CD8-positive, alpha-beta memory T cell (primary cell): ENCODE measurements at places on chromosomes 4 and X.

DNA sequence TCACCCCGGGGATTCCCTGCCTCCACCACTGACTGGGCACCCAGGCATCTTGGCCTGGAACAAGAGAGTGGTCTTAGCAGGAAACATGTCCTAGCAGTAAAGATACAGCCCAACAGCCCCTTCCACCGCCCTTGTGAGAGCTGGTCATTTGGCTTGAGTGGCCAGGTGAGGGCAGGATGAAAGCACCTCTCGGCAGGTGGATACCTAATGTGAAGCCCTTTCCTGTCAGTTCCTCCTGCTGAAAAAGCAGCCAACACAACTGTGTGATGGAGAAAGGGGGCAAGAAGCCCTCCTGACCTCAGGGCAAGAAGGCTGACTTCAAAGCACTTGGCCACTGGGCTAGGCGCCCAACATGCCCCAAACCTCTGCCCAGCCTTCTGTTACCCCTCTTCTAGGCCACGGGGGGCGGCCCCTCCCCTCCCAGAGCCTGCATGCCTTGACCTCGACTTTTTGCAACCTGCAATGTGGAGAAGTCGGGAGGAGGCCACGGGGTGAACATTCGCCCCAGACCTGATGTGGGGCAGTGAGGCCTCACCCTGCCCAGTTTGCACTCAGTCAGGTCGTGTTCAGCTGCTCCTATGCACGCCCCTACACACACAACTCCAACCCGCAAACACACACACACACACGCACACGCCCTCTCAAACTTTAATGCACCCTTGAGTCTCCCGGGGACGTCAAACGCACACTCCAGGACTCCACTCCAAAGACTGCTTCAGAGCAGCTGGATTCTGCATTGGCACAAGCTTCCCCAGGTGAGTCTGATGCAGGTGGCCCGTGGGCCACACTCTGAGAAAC, 1.1 kb downstream of the LGI2 start:
- DNase-seq = no peak

- no peak for DNase-seq
Measured at GRCh38 chr4:13329963-13330362, 154.2 kb downstream of the RAB28 start.

DNA sequence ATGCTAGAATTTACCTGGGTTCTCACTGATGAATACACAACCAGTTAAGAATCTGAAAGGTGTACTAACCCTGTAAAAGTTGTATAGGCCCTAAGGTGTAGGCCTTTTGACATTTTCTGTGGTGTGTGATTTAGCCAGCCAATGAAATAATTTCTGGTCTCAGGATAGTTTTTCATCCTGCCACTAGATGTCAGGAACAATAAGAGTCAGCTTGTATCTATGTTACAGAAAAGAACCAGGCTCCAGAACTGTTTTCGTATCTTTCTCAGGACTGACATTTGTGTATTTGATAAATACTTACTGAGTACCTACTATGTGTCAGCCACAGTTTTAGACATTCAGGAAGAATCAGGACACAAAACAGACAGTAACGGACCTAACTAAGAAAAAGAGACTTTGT, 673.6 kb upstream of the TENM3 start:
- DNase-seq = no peak

GRCh38 chr4:68359508-68359907, 9.6 kb upstream of the YTHDC1 start:
- no peak for DNase-seq

DNA sequence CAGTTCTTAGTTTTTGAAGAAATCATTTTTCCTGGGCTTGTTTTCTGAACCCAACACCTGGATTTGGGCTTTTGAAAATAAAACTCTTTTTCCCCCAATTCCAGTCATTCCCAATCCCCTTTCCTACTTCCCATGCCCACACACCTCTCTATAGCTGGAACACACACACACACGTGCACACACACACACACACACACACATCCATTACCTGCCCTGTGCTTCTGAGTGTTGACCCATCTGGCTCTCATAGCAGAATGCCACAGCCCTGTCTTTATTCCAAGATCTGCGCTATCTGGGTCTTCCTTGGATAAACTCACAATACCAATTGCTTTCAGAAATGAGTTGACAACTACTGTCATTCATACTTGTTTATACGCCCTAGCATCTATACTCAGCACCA, 54.9 kb upstream of the C4orf54 start:
- DNase-seq = no peak

- DNase-seq = peak; percentile 58
Measured at GRCh38 chrX:136674270-136674985, 26.5 kb downstream of the CD40LG start.

DNA sequence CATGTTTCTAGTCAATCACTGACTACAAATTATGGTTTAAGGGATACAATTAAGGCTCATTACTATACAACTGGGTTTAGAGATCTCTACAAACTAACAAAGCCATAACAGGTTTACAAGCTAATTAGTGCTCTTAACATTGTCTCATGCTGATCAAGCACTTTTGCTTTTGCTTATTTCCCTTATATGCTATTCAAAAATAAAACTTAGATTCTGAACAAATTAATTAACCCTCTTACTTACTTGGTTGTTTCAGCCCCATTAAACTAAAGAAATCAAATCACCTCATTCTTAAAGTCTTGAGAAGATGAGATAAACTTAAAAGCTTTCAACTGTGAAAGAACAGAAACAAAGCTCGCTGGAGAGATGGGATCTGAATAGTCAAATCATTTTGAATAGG, 2024.5 kb upstream of the ADGRL3 start:
- DNase-seq = no peak

DNA sequence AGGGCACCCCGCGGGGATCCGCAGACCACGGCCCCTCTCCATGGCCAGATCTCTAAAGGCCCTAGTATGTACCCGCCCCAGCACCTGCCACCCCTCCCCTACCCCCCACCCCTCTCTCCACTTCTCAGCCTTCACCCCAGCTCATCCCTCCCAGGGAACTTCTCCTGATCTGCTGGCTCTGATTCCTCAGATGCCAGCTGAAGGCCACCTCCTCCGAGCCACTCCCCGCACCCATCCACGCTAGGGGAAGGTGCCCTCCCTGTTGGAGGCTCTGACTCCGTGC, 11.9 kb downstream of the PSAPL1 start:
- no peak for DNase-seq

- DNase-seq = peak; percentile 33
Measured at GRCh38 chrX:68732906-68733493, 85.5 kb downstream of the STARD8 start.

- DNase-seq = no peak
Measured at GRCh38 chrX:100871594-100872560, 2.3 kb downstream of the NOX1 start.

DNA sequence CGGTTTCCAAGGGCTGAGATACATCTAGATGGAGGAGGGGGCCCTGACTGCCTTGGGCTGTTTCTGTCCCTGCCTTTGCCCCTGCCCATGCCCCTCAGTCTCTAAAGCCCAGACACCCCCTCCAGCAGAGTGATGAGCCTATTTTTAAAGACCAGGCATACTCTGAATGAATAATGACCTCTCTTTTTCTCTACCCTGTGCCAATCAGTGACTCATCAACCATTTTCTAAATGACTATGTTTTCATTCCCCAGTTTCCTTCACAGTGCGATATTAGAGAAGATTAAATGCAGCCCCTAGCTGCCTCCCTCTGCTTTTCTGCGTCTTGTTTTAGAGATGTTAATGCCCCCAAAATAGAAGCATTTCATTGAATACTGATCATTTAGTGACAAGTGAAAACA, 15.5 kb upstream of the NHS start:
- no peak for DNase-seq

- no peak for DNase-seq
Measured at GRCh38 chr4:9812501-9813340, 31.3 kb downstream of the DRD5 start.

- no peak for DNase-seq
Measured at GRCh38 chr4:22094217-22094616, 145.6 kb upstream of the KCNIP4 start.

GRCh38 chrX:28586981-28587551, at the start of gene IL1RAPL1:
Gene IL1RAPL1 (plus strand): TSS chrX:28587446.
- no peak for DNase-seq
